ENCODE measurements at places on chromosomes 16 and 17.

DNA sequence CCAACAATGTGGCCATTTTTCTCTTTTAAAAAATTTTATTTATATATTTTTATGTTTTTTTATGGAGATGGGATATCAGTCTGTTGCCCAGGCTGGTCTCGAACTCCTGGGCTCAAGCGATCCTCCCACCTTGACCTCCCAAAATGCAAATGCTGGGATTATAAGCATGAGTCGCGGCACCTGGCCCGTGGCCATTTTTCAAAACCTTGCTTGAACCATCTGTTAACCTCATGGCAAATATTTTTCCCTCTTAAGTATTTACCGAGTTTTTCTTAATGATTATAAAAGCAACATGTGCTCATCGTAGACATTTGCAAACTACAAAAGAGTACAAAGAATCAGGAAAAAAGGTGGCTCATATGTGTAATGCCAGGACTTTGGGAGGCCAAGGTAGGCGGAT, 127.6 kb downstream of the ABCC6 start:
- no peak for DNase-seq

GRCh38 chr17:20045476-20045875, 36.3 kb downstream of the SPECC1 start:
- no peak for DNase-seq

DNA sequence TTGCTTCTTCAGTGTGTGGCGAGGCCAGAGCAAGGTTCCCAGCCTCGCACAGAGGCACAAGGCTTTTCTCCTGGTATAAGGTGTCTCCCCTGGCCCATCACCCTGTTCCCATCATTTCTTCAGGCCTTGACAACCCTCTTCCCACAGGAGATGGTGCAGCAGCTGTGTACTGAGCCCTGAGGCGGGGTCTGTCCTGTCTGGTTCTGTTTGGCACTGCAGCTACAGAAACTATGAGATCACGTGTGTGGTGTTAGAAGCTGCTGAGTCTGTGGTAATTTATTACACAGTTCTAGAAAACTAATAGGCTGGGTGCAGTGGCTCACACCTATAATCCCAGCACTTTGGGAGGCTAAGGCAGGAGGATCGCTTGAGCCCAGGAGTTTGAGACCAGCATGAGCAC, 7.2 kb downstream of the PLA2G15 start:
- no peak for DNase-seq

GRCh38 chr16:77850636-77851333, 62.4 kb downstream of the VAT1L start:
- no peak for DNase-seq

- no peak for DNase-seq
Observed at GRCh38 chr17:14688134-14688533, 387.3 kb downstream of the HS3ST3B1 start.

Measured in activated CD4-positive, alpha-beta T cell treated with anti-CD3 and anti-CD28 coated beads, Interleukin-2, Interleukin-4, amounts not matched to agents 100 ng/mL and 50 ng/mL, durations not matched to agents 16 hours and 8 hours (primary cell).